Sciatic nerve (tissue), 2 donors: ENCODE measurements at places on chromosomes 12 and 14.

- DNase-seq: no peak
These were observed 214.9 kb downstream of the ZFP36L1 start for GRCh38 chr14:68577802-68578541.

GRCh38 chr12:110718222-110718908, 24.3 kb downstream of the PPP1CC start:
- DNase-seq: no peak

DNA sequence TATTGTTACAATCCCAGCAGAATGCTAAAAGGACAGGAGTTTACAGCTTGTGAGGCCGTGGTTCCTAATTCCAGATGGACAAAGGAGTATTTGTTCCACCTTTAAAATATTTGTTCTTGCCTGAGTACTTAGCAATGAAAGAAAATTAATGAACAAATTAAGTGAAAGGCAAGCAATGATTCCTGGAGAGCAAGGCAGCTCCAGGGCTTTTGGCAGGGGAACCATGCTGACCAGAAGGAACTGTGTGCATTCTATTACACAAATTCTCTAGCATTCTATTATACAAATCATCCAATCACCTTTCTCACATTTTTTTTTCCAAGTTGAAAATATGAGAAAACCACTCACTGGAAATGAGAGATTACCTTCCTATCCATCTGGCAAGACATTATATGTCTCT, 1.8 kb upstream of the BMAL2 start:
- no peak for DNase-seq

DNA sequence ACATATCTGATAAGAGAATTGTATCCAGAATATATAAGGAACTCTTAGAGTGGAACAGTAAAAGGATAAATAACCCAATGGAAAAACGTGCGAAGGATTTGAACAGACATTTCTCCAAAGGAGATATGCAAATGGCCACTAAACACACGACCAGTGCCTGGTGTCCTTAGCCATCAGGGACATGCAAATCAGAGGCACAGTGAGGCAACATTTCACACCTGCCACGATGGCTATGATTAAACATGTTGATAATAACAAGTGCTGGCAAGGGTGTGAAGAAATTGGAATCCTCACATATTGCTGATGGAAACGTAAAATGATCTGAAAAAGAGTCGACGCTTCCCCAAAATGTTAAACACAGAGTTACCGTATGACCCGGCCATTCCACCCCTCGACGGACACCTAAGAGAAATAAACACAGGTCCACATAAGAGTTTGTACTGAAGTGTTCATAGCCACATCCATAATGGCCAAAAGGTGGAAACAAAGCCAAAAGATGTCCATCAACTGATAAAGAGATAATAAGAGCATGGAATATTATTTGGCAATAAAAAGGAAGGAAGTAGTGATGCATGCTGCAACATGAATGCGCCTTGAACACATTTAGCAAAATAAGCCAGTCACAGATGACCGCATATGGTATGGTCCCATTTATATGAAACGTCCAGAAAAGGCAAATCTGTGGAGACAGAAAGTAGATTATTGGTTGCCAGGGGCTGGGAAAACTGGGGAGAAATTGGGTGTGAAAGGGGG, 6.3 kb upstream of the TMEM121 start:
- DNase-seq: no peak

GRCh38 chr12:115174920-115175319, 490.9 kb upstream of the TBX3 start:
- no peak for DNase-seq

DNA sequence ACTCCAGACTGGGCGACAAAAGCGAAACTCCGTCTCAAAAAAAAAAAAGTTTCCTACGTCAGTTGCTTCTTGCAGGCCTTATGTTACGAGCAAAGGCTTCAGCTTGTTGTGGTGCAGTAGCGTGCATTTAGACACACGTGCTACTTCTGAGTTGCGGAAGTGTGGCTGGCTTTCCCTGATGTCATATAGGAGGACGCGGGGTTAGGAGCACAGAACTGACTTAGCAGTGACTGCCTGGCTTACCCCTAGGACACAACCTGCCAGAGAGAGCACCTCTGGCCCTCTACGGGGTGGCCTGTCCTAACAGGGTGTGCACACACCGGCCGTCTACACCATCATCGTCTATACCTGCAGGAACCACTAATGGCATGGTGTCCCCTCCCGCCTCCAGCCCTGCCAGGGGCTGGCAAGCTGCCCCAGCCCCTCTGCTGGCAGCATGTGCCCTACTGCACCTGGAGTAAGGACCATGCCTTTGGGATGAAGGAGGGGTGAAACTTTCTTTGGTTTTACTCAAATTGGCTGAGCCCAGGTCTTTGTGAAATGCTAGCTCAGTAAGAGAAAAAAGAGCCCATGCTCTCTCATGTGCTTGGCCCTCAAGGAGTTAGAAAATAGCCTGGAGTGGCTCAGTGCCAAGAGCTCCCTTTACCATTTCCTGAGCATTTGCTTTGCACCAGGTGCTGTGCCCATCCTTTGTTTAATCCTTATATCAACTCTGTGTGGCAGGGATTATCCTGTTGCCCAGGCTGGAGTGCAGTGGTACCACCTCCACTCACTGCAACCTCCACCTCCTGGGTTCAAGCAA, 1.7 kb upstream of the GPR68 start:
- DNase-seq: no peak

DNA sequence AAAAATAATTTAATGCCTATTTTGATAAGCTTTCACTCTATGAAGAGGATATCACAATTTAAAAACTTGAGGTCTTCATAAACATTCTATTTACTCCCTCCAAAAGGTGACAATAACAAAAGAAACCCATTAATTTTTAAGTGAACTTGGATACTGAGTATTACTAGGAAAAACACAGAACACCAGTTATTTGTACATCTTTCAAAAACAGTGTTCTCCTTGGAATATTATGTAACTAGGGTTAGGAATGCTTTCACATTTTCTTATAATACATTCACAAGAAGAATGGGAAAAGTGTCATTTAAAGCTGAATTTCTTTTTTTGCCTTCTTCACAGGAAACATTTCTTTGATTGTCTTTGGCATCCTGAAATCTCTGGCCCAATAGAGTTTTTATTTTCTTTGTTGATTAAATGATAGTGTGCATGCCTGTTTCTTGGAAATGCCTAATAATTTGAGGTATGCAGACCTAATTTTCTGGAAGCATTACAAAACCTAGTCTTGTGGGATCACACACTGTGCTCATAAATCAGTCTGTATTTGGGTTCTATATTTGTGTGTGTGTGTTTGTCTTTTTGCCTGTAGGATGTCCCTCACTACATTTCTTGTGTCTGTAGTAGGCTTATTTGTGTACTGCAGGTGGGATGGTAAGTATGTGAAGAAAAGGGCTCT, 76.5 kb downstream of the WNK1 start:
- no peak for DNase-seq
